ENCODE measurements at places on chromosomes 11 and 22. TPM values are rescaled to one million over a fixed set of nuclear protein-coding genes. Genes with fewer than 3 reads are reported as not detected.

- H3K27ac ChIP-seq = no peak overlapping the region
- no peaks in the 10 kb centered on the region for H3K36me3 ChIP-seq
- no peak overlapping the region for H3K4me3 ChIP-seq
- no peaks in the 10 kb centered on the region for H3K4me1 ChIP-seq
Measured at GRCh38 chr11:11512502-11512901, 109.3 kb downstream of the GALNT18 start.

- no peak overlapping the region for H3K4me3 ChIP-seq
- peaks cover 23% of the 10 kb centered on the region for H3K4me1 ChIP-seq
- H3K36me3 ChIP-seq = peaks cover 2% of the 10 kb centered on the region
- H3K27me3 ChIP-seq = peaks cover 12% of the 10 kb centered on the region
- peak overlapping the region; percentile 74 for H3K27ac ChIP-seq
Measured at GRCh38 chr11:76665172-76665571, 5.4 kb downstream of the LRRC32 start.

- no peak for DNase-seq
- no peaks in the 10 kb centered on the region for H3K27me3 ChIP-seq
- peak overlapping the region; percentile 94 for H3K4me3 ChIP-seq
- H3K36me3 ChIP-seq = peaks cover 3% of the 10 kb centered on the region
- peak overlapping the region; percentile 95 for H3K27ac ChIP-seq
Measured at GRCh38 chr11:125110506-125110905, 920 bp downstream of the TMEM218 start.

- H3K27ac ChIP-seq = no peak overlapping the region
- H3K4me3 ChIP-seq = no peak overlapping the region
- no peaks in the 10 kb centered on the region for H3K27me3 ChIP-seq
- peaks cover 7% of the 10 kb centered on the region for H3K36me3 ChIP-seq
- H3K4me1 ChIP-seq = no peaks in the 10 kb centered on the region
Measured at GRCh38 chr22:49780698-49781288, 46.9 kb downstream of the BRD1 start.

DNA sequence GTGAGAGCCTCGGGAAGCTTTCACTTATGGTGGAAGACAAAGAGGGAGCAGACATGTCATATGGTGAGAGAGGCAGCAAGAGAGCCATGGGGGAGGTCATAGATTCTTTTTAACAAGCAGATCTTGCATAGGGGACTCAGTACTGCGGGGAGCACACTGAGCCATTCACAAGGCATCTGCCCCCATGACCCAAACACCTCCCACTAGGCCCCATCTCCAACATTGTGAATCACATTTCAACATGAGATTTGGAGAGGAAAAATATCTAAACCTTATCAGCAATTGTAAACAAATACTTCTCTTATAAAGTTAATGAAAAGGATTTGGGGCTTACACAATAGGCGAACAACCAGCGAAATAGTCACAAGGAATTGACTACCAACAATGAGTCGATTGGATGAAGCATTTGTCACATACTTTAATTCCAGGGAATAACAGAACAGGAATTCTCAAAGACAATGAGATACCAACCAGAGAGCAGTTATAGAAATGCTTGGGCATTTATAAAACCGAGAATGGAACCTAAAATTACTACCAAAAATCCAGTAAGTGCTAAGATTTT is 7.3 kb downstream of the DDI1 start:
- no peak for DNase-seq
- no peaks in the 10 kb centered on the region for H3K4me1 ChIP-seq
- no peaks in the 10 kb centered on the region for H3K27me3 ChIP-seq
- H3K27ac ChIP-seq = no peak overlapping the region
- H3K36me3 ChIP-seq = no peaks in the 10 kb centered on the region
- no peak overlapping the region for H3K4me3 ChIP-seq

DNA sequence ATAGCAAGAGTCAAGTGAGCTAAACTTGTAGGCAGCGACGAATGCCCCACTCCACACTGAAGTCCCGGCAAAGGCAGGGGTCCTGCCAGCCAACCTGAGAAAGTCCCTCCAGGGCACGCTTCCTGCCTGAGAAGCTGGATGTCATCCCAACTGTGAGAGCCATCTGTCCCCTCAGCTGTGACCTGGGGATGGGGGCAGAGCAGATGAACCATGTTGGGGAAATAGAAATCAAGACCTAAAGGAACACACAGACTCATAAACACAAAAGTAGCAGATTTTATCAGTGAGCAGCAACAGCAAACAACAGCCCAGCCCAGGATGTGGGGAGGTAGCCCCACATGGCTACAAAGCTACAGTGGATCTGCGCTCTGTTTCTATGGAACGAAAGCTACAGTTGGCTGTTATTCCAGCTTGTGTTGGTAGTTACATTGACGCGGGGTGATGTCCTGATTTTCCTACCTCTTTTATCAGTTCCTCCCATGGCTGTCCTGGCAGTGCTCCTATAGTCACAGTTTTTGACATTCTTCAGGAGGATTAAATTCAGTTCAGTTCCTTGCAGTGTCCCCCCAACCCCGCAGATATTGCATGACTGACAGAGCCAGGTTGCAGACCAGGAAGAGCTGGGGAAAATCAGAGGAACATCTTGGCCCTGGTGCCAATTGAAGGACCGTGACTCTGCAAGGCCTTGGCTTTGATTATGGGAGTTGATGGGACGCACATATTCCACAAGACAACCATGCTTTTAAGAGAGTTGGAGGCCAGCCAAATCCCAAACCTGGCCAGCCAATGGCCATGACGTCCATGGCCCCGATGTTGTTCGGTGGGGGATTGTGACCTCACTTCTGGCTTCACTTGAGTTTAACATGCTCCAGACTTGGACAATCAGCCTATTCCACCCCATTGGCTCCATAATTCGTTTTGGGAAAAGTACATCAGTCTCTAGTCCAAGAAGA is 14.6 kb downstream of the MRGPRD start:
- peak; percentile 11 for DNase-seq
- H3K27me3 ChIP-seq = peaks cover 3% of the 10 kb centered on the region
- H3K4me3 ChIP-seq = peak overlapping the region; percentile 13
- peaks cover 2% of the 10 kb centered on the region for H3K36me3 ChIP-seq
- peak overlapping the region; percentile 58 for H3K27ac ChIP-seq
- peaks cover 17% of the 10 kb centered on the region for H3K4me1 ChIP-seq

DNA sequence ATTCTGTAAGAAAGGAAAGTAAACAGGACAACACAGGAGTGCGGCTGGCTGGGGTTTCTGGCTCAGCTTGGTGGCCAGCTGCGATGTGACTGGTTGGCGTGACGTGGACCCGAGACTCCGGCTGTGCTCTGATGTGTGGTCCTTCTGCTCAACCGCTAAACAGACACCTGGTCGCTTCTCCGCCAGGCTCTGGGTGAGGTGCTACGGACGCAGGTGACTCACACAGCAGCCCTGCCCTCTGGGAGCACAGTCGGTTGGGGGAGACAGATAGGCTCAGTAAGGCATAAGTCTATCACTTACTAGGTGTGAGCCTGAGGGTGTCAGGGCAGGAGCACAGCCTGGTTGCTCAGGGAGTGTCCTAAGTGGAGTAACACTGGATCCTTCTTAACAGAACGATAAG is 8.2 kb downstream of the RTL6 start:
- H3K4me3 ChIP-seq = no peak overlapping the region
- DNase-seq = no peak
- no peak overlapping the region for H3K27ac ChIP-seq
- H3K27me3 ChIP-seq = no peaks in the 10 kb centered on the region
- peaks cover 2% of the 10 kb centered on the region for H3K36me3 ChIP-seq

DNA sequence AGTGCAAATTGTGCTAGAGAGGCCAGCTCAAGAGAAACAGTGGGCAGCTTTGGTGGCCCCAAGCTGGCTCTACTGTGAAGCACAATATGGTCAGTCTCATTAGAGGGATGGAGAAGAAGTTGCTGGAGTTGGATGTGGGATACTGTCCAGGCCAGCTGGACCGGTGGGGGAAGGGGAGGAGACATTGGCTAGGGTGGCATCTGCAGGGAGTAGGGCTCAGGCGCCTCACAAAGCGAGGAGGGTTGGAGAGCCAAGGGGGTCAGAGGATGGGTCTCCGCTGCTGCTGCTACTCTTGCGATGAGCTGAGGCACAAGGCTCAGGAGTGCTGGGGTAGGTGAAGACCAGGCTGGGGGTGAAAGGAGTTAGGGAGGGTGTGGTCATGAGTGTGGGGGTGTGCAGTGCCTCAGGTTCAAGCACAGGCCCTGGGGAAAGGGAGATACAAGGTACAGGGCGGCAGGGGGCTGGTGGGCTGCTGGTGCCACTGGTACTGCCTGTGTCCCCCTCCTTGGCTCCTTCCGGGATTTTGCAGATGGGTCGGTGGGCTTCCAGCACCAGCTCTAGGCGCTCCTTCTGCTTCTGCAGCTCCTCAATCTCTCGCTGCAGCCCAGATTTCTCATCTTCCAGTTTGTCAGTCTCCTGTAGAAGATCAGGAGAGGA is 2.3 kb downstream of the CCDC85B start:
- peaks cover 36% of the 10 kb centered on the region for H3K36me3 ChIP-seq
- H3K27me3 ChIP-seq = no peaks in the 10 kb centered on the region
- peaks cover 63% of the 10 kb centered on the region for H3K4me1 ChIP-seq
- H3K4me3 ChIP-seq = peak overlapping the region; percentile 85
- no peak for DNase-seq

DNA sequence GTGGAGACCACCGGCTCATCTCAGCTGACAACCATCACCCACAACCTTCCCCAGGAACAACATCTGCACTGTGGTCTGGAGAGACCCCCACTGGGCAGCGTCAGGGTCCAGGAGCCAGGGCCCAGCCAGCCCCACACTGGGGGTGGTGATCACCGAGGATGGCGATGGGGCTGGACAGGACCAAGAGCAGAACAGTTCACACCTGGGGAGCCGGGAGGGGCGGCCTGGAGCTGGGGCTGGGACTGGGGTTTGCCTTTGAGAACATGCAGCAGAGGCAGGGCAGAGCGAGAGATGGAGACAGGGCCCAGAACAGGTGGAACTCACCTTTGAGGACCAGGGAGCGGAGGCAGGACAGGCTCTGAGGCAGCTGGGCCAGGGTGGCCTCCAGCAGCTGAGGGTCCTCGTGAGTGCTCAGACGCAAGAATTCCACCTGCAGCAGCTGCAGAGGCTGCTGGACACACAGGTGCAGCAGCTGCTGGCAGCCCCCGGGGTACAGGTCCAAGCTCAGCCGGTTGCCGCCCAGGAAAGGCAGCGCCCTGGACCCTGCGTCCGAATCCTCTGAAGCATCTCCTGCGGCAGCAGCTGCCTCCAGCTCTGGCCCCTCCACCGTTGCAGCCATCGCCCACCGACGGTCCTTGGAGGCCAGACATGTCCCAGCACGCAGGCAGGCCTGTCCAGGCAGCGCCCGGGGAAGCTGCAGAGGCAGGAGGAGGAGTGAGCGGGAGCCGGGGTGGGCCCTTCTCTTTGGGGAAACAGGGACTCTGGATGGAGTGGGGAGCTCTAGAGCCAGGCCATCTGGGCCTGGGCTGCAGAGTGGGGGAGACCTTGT is 1.0 kb downstream of the PIDD1 start:
- peaks cover 6% of the 10 kb centered on the region for H3K4me1 ChIP-seq
- no peak overlapping the region for H3K27ac ChIP-seq
- no peaks in the 10 kb centered on the region for H3K36me3 ChIP-seq
- H3K4me3 ChIP-seq = peak overlapping the region; percentile 81
- H3K27me3 ChIP-seq = no peaks in the 10 kb centered on the region

- H3K27me3 ChIP-seq = no peaks in the 10 kb centered on the region
- no peaks in the 10 kb centered on the region for H3K36me3 ChIP-seq
- DNase-seq = no peak
Measured at GRCh38 chr22:44525941-44526778, 28.1 kb upstream of the RTL6 start.

Gene TEX54
- 1.3 TPM for total RNA-seq

Gene CARNS1
- 0.62 TPM for total RNA-seq

Gene ZDHHC8
- 83.9 TPM for total RNA-seq

Gene LUZP2
- not detected for total RNA-seq

Gene BTG4
- total RNA-seq = not detected

Gene HTR3B
- not detected for total RNA-seq

Gene ARHGEF17
- total RNA-seq = 0.05 TPM

Measured in activated T-helper 1 cell treated with anti-CD3 and anti-CD28 coated beads, Interleukin-12 subunit alpha, Interleukin-12 subunit beta, Interleukin-2, Interleukin-4 antibody, amounts not matched to agents 30 ng/mL and 10 ng/mL and 1 ng/mL, durations not matched to agents 14 hours and 24 hours and 36 hours (primary cell).